ENCODE measurements at places on chromosomes 1 and 21. TPM values are rescaled to one million over a fixed set of nuclear protein-coding genes. Genes with fewer than 3 reads are reported as not detected.

FAM72C gene
- total RNA-seq, result 2.8 TPM

CCDC185 gene
- total RNA-seq, result not detected

KRTAP6-1 gene
- total RNA-seq, result not detected

CHIA gene
- not detected for total RNA-seq

OSBPL9 gene
- 41.7 TPM for total RNA-seq

C8A gene
- total RNA-seq, result not detected

ADGRL2 gene
- 12.8 TPM for total RNA-seq

ASCL5 gene
- not detected for total RNA-seq

PATJ gene
- 3.9 TPM for total RNA-seq

HMGCS2 gene
- not detected for total RNA-seq

FABP3 gene
- total RNA-seq, result not detected

ATXN7L2 gene
- 1.6 TPM for total RNA-seq

TMEM269 gene
- 0.18 TPM for total RNA-seq

AUNIP gene
- 5.8 TPM for total RNA-seq

CFHR2 gene
- not detected for total RNA-seq

CHODL gene
- not detected for total RNA-seq

OR2L3 gene
- total RNA-seq, result not detected

PLA2G2F gene
- not detected for total RNA-seq

TNFAIP8L2 gene
- not detected for total RNA-seq

SPATA1 gene
- 0.43 TPM for total RNA-seq

GNG4 gene
- 16.2 TPM for total RNA-seq

ST6GALNAC5 gene
- total RNA-seq, result not detected

SERTAD4 gene
- 0.89 TPM for total RNA-seq

SLC44A3 gene
- 1.8 TPM for total RNA-seq

TMPRSS2 gene
- 0.26 TPM for total RNA-seq

LAPTM5 gene
- 0.13 TPM for total RNA-seq

TCHHL1 gene
- not detected for total RNA-seq

MSH4 gene
- not detected for total RNA-seq

PALMD gene
- 0.43 TPM for total RNA-seq

SNRNP40 gene
- 48.5 TPM for total RNA-seq

KIRREL1 gene
- 31.3 TPM for total RNA-seq

HHAT gene
- 2.2 TPM for total RNA-seq

CPT2 gene
- 9.9 TPM for total RNA-seq

CHD5 gene
- 1.0 TPM for total RNA-seq

PLPPR5 gene
- total RNA-seq, result not detected

OR6N1 gene
- not detected for total RNA-seq

SPATA45 gene
- not detected for total RNA-seq

Measured in A549 treated with RU486 at 1 μM for 4 hours (cell line).